Placental pericyte (primary cell): ENCODE measurements at places on chromosomes 6 and 20. TPM values are rescaled to one million over a fixed set of nuclear protein-coding genes. Genes with fewer than 3 reads are reported as not detected.

The RBM24 gene
- total RNA-seq = 0.88 and 9.3 TPM in 2 replicates

The MYBL2 gene
- 1.3 and 34.4 TPM in 2 replicates for total RNA-seq

The SNAI1 gene
- 1.1 and 2.1 TPM in 2 replicates for total RNA-seq

The PGC gene
- total RNA-seq = not detected in 2 replicates

The DNMT3B gene
- 2.2 and 5.2 TPM in 2 replicates for total RNA-seq

The VGLL2 gene
- not detected in 2 replicates for total RNA-seq

The CPNE5 gene
- total RNA-seq = 0.14 and 0.66 TPM in 2 replicates

The CBLN4 gene
- not detected in 2 replicates for total RNA-seq

The BMP5 gene
- not detected in 2 replicates for total RNA-seq

The CDH26 gene
- total RNA-seq = not detected in 2 replicates

The BPI gene
- not detected in 2 replicates for total RNA-seq

The RIPPLY2 gene
- not detected in 2 replicates for total RNA-seq

The SMLR1 gene
- total RNA-seq = not detected in 2 replicates

The FAM209B gene
- not detected in 2 replicates for total RNA-seq

The RNF182 gene
- under 0.01 and 2.3 TPM in 2 replicates for total RNA-seq

The SCRT2 gene
- total RNA-seq = not detected in 2 replicates

The APOM gene
- total RNA-seq = 0.72 and 3.3 TPM in 2 replicates

The PTCRA gene
- not detected in 2 replicates for total RNA-seq

The MYO6 gene
- total RNA-seq = 9.0 and 11.0 TPM in 2 replicates

The DZANK1 gene
- 1.3 and 1.7 TPM in 2 replicates for total RNA-seq

The CD93 gene
- 0.43 TPM in 1 of 2 replicates, not detected in the other for total RNA-seq
